ENCODE measurements at places on chromosomes 1 and 21.

GRCh38 chr1:10857687-10858086, 61.2 kb upstream of the CASZ1 start:
- DNase-seq, result no peak

GRCh38 chr1:121558514-121558913, 373.7 kb downstream of the SRGAP2C start:
- no peak for DNase-seq

- no peak for DNase-seq
Observed at GRCh38 chr1:181043025-181043888, 9.5 kb downstream of the MR1 start.

DNA sequence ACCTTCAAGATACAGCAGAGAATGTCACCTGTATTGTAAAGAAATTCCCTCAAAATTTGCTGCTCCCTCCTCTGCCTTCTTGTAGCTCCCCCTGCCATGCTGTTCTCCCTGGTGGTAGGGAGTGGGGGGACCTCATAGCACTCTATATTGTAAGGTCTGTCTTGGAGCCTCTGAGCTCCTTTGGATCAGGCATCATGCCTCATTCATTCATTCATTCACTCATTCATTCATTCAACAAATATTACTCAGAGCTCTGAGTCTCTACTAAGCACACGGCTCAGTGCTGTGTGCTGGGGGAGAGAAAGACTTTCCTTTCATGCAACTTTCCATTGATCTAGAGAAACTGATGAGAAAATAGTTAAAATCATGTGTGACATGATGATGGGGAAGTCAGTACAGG, 27.1 kb upstream of the EPHB2 start:
- DNase-seq, result no peak

DNA sequence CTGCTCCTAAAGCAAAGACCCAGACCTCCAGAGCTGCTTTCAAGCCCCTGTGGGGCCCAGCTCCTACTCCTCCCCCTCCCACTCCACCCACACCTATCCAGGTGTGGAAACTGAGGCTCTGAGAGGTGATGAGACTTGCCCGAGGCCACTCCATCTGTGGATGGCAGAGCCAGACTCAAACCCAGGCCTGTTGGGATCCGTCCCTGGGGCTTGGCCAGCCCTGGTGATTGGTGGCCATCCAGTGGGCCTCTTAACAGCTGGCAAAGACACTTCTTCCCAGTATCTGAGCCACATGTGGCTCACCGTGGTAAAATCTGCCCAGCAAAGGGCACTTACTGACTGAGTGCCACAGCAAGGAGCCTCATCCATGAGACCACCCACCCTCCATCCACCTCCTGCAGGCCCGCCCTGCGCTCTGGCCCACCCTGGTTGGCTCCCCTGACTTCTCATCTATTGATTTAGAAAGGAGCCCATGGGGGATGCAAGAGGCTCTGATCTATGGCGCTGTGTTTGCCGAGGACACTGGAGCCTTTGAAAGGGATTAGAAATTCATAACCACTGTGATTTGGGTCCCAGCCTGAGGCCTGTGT, 398.5 kb downstream of the PTPRU start:
- DNase-seq, result no peak

- no peak for DNase-seq
Observed at GRCh38 chr21:43355266-43355924, 71.5 kb downstream of the SIK1 start.

GRCh38 chr1:243236604-243237252, 18.4 kb downstream of the CEP170 start:
- no peak for DNase-seq

GRCh38 chr1:214260561-214261205, 20.3 kb upstream of the SMYD2 start:
- no peak for DNase-seq

DNA sequence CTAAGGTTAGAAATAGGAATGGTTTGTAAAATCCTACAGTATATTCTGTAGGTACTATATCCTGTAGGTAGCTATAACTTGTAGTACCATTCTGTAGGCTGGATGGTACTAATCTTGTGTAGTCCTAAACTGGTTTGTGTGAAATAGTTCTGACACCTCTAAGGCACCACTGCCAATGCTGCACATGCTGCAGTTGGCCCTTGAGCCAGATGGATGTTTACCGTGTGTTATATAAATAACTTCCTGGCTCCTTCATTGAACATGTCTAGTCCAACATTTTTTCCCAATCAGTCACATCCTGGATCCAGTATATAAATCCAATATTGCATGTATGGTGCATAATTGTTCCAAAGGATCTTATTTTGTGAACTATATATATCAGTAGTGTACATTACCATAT, 89.5 kb upstream of the GNG4 start:
- no peak for DNase-seq

DNA sequence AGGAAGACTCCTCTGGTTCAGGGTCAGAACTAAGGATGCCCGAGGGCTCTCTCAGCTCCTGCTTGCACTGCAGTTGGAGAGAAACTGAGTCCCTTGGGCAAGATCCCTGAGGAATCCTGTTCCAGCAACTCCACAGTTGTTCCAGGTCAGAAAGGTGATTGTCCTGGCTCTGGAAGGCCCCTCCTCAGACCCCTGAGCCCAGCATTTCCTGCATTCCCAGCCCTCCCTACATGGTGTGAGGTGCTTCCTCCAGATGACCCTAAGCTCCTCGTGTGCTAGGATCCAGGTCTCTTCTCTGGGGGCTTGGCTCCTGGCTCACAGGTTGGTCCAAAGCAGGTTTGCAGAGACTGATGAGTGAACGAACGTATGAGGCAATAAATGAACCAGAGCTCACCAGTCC, 11.5 kb downstream of the LDLRAD1 start:
- DNase-seq, result no peak

- no peak for DNase-seq
Observed at GRCh38 chr1:24920533-24920925, 9.5 kb downstream of the RUNX3 start.

DNA sequence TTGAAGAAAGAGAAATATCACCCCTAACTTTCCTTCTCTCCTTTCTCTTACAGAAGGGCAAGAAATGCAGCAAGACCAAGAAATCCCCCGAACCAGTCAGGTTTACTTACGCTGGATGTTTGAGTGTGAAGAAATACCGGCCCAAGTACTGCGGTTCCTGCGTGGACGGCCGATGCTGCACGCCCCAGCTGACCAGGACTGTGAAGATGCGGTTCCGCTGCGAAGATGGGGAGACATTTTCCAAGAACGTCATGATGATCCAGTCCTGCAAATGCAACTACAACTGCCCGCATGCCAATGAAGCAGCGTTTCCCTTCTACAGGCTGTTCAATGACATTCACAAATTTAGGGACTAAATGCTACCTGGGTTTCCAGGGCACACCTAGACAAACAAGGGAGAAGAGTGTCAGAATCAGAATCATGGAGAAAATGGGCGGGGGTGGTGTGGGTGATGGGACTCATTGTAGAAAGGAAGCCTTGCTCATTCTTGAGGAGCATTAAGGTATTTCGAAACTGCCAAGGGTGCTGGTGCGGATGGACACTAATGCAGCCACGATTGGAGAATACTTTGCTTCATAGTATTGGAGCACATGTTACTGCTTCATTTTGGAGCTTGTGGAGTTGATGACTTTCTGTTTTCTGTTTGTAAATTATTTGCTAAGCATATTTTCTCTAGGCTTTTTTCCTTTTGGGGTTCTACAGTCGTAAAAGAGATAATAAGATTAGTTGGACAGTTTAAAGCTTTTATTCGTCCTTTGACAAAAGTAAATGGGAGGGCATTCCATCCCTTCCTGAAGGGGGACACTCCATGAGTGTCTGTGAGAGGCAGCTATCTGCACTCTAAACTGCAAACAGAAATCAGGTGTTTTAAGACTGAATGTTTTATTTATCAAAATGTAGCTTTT, 2.4 kb downstream of the CCN1 start:
- DNase-seq, result no peak
